ENCODE measurements at places on chromosomes 3 and 15.

GRCh38 chr3:20245781-20246180 lies 59.8 kb upstream of the SGO1 start:
- no peak for DNase-seq

DNA sequence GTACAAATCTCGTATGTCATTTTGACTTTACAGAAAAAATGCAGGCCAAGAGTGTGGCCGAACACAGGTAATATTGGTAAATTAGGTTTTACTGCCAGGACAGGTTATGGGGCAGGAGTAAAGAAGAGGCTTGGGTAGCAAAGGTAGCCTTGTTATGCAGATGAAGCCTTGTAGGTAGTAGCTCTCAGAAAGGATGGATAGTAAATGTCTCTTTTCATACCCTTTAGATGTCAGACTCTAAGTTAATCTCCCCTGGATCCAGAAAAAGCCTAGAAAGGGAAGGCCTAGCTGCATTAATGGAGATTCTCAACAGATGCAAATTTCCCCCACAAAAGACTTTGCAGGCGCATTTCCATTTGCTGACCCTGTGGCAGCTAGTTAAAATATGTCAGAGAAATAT lies 1445.1 kb upstream of the CADM2 start:
- no peak for DNase-seq

- DNase-seq: no peak
Observed at GRCh38 chr3:104198131-104198530, 1168.6 kb upstream of the ALCAM start.

DNA sequence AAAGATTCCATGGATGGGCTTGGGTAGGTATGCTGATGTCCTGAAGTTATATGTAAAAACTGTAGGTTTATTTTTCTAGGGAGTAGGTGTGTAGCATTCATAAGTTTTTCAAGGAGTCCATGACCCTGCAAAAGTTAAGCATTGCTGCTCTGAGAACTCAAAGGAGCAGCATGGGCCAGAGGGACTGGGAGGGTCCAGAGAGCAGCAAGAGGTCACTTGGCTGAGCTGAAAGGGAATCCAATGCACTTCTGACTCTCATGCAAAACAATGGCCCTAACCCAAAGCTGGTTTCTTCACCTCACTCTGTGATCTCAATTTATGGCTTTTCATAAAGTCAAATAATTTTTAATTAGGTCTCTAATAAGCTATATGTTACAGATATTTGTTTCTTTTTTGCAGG lies 198.3 kb upstream of the GOLGA6L4 start:
- DNase-seq: no peak

DNA sequence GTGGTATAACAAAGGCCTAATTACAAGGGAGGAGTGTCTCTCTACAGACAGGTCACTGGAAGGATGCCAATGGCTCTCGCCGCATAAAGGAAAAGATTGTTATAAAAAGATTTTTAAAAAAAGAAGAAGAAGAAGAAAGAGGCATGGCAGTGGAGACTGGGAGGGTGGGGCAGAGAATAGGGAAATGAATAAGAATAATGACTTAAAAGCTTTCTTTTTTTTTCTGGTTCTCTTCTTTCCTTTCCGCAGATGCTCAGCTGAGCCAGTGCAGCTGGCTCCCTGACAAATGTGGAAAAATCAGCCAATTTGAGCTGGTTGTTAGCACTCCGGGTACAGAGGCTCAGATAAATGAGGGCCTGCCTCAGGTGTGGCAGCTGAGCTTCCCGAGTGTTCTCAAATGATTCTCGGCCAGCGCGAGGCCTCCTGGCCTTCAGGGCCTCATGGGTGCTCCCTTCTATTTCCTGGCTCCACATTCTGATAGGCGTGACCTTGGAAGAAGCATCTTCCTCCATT lies 234.1 kb downstream of the RORA start:
- DNase-seq: no peak

Data from COLO829 (cell line).